ENCODE measurements at places on chromosomes 7 and 10.

DNA sequence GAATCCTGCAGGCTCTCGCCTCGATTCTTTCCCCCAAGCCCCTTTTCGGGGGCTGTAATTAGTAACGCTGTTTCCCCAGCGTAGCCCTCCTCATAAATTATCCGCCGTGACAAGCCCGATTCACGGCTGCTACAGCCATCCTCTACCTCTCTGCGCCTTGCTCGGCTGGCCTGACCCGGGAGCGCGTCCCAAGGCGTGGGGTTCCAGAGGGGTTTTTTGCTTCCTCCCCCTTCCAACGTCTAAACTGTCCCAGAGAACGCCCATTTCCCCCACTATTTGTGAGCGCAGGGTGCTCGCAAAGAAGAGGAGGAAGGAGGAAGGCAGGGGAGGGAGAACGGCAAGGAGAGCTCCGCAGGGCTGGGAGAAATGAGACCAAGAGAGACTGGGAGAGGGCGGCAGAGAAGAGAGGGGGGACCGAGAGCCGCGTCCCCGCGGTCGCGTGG is 880 bp downstream of the HOXA5 start:
- DNase-seq, result peak; percentile 46

- no peak for DNase-seq
These were observed 3.6 kb upstream of the MXI1 start for GRCh38 chr10:110203500-110204455.

- no peak for DNase-seq
These were observed 27.5 kb downstream of the HOXA1 start for GRCh38 chr7:27068259-27068658.

DNA sequence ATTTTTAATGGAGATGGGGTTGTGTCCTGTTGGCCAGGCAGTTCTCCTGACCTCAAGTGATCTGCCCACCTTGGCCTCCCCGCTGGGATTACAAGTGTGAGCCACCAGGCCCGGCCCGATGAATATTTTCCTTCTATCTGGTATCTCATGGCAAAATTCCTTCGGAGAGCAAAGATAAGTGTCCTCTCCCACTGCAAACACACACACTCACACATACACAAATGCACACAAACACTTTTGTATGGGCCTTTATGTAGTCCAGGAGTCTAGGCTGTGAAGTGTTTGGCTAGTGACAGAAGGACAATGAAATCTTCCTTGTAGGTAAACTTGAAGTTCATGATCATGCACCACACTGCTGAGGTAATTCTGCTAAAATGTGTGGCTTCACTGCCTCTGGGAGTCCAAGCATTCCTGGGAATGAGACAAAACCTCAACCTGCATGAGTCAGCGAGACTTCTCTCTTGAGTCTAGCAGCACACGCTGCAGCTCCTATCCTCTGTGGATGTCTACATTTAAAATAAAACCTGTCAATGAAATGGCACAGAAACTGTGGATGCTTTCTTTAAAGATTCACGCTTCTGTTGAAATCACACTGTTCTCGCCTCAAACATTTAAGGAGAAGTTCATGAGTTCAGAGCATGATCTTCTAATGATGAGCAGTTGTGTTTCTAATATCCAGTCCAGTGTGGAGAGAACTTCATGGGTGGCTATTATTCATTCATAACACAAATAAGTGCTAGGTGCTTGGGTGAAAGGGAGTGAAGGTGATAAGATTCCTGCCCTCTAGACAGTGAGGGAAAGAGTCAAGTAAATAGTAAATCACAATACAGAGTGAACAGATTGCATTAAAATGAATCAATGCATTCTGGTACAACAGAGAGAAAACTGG is 96.5 kb downstream of the NRP1 start:
- DNase-seq, result peak; percentile 98

DNA sequence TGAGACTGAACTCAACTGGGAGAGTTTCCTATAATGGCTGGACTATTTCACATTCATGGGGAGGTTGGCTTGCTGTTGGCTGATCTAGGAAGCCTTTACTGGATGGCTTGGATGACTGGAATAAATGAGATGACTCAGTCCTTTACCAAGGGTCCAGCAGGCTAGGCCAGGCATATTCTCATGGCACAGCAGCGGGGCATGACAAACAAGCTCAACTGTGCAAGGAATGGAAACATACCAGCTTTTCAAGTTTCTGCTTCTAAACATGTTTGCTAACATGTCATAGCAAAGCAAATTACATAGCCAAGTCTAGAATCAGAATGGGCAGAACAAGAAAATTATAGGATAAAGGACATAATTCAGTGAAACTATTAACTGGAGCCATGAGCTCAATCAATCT is 46.8 kb upstream of the CRTAC1 start:
- no peak for DNase-seq

DNA sequence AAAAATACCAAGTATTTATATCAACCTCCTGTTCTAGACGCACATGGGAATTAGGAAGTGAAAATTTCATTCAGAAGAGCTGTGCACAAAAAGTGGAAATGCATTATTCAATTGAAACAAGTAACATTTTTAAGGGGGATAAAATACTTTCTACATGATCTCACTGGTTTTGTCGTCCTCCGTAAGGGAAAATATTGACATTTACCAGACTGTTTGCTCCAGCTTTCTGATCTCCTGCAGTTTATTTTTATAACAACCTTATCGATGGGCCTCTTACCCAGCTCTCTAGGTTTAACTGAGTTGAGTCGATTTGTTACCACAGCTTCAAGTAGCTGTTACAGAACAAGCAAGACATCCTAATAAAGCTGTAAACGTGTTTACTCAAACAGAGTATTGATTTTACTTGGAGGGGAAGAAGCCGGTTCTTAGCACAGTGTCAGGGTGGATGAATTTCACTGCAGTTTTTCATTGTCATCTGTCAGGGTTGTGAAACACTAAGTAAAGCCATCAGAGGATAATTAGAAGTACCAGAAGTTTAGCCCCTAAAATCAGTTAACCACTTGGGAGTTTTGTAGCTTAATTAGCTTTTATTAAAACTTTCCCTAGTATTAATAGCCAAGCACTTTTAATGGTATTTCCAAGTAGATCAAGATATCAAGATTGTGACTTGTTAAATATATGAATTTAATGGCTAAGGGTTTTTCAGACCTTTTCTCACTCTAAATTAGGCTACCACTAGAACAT is 142.6 kb upstream of the KAT6B start:
- DNase-seq, result no peak

DNA sequence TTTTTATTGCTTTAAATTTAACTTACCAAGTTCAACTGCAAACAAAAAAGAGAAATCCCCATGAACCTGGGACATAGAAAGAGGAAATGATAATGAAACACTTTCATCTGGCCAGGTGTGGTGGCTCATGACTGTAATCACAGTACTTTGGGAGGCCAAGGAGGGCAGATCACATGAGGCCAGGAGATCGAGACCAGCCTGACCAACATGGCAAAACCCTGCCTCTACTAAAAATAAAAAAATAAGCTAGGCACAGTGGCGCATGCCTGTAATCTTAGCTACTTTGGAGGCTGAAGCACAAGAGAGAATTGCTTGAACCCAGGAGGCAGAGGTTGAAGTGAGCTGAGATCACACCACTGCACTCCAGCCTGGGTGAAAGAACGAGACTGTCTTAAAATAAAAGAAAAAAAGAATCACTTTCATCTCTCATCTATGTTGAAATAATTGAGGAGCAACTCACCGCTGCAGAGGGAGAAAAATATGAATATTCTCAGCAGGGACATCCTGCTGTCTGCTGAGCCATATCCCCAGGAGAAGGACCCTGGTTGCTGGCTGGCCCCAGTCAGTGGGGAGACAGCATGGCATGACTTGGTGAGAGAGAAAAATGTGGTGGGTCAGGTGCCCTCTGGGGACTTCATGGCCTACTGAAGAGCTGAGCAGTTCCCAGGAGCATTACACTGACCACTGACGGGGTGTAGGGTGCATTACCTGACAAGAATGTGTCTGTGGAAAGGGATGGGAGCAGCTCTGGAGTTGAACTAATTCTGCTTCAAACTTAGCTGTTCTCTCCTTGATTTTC is 22.8 kb upstream of the TARP start:
- no peak for DNase-seq

DNA sequence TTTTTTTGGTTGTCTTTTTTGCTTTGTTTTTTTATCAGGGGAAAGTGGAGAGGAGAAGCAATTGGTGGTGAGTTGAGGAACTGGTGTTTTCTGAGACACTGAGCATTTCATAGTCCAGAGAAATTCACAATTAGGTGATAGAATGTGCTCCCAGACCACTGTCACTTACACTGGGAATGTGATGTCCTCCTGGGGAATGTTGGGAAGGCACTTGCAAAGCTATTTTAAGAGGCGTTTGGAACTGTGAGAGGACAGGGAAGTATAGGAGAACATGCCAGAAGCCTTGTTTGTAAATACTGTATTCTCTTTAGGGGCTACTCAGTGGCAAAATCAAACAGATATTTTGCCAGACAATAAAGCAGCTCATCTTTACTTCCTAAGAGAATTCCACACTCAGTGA is 16.0 kb downstream of the CHRM2 start:
- no peak for DNase-seq

- DNase-seq, result peak; percentile 69
These were observed 85.1 kb downstream of the POU6F2 start for GRCh38 chr7:39062811-39063210.

GRCh38 chr7:151024435-151025056 is at the start of gene ATG9B:
TSS of gene ATG9B (minus strand) at chr7:151024494. CDS start at chr7:151024423, 71 bp downstream.
- no peak for DNase-seq

GRCh38 chr10:49082766-49083165 is 32.6 kb downstream of the VSTM4 start:
- no peak for DNase-seq

- no peak for DNase-seq
These were observed 20.0 kb downstream of the ZNF786 start for GRCh38 chr7:149070372-149071125.

DNA sequence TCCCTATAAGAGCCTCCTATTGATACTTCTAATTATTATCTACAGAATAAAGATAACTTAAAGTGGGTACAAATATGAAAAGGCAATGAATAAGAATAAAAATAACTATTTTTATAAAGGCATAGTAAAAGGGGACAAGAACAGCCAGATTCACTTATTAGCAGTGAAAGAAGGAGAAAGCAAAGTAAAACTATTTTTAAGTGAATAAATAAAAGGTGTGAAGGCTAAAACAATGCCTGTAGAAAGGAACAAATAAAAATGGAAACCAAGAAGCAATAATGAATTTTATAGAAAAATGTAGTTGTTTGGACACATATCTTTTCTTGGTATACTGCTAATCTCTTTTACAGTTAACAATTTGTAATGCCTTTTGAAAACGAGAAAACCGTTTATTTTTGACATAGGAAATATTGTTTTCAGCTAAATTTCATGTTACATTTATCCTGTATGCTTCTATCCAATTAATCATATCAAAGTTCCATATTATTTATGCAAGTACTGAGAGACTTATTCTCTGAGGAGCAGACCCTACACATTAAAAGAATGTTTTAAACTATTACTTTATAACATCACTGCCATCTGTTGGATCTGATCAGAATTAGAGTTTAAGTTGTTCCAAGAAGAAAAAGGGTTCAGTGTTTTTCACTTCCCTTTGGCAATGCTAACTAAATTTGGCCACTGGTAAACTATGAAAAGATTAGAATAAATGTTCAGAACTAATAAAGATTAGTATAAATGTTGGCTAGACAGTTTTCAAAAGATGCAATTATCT is 59.1 kb downstream of the ARMC3 start:
- DNase-seq, result peak; percentile 49

DNA sequence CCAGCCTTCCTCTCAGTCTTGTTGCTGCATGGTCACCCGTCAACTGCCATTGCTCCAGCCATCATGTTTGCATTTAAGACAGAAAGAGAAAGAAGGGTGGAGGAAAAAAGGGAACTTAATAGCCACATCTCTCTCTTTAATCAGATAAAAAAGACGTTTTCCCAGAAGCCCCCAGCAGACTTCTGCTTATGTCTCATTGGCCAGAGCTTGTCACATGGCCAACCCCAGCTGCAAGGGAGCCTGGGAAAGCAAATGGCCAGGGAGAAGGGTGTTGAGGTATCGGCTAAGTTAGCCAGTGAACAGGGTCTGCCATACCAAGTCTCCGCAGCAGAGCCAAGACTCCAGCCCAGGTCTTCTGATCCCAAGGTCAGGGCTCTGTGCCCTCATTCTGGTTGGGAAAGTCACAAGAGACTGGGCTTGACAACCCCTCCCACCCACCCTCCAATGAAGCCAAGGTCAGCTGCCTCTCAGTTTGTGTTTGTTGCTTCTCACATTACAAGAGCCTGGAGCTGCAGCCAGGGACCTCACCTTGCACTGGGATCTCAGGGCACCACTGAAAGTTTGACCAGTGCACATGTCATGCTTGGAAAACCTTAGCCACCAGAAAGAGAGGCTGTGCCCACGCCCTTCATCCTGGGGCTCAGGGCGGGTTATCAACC is 80.3 kb upstream of the LYZL2 start:
- no peak for DNase-seq

DNA sequence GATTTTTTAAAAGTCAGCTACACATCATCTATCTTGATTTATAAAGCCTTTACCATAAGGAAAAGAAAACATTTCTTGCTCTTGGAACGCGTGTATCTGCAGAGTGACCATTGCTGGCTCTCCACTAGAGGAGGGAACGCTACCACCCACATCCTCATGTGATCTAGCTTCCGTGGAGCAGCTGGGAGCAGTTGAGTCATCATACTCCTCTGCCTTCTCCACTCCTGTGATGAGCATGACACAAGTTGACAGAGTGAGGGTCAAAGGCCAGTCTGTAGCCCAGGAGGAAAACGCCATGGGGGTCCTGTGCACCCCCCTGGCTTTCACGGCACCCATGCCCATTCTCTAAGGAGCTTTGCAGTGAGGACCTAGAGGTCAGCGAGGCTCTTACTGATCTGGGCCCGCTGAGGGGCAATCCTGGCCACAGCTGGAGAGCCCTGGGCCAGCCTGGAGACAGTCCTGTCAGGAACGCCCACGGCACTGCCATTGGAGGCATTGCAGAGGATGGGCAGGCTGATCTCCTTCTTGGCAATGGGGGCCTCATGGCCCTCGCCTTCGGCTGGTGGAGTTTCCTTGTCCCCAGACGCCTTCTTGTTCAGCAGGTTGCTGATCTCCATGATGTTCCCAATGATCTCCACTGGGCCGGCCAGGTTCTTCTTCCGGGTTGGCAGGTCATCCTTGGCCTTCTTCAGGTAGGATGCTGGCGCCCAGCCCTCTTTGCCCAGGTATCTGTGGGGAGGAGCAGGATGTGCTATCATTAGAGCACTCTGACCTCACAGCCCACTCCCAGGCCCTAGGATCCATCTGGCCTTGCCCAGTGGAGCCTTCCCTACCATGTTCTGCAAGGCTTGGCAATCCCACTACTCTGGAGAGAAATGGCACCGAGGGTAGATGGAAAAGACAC is 119.2 kb downstream of the NEURL1 start:
- no peak for DNase-seq

Measured in ACHN (cell line).